M059J (cell line): ENCODE measurements at places on chromosomes 7 and 10. TPM values are rescaled to one million over a fixed set of nuclear protein-coding genes. Genes with fewer than 3 reads are reported as not detected.
A peak's percentile ranks its signal among the peaks of the same experiment; 100 is the strongest.

The KBTBD2 gene
- total RNA-seq: 32.6 and 46.6 TPM in 2 replicates

The AS3MT gene
- total RNA-seq: 0.12 and 1.5 TPM in 2 replicates

The TMEM236 gene
- total RNA-seq: not detected in 2 replicates

The MMRN2 gene
- 0.84 TPM in 1 of 2 replicates, not detected in the other for total RNA-seq

The MINDY4 gene
- 1.8 and 3.3 TPM in 2 replicates for total RNA-seq

The IDI1 gene
- 71.8 and 75.5 TPM in 2 replicates for total RNA-seq

The CDH23 gene
- total RNA-seq: not detected in 2 replicates

The CEP55 gene
- 85.5 and 87.9 TPM in 2 replicates for total RNA-seq

The SPDYE9 gene
- total RNA-seq: not detected in 2 replicates

The NKX2-3 gene
- total RNA-seq: 0.12 TPM in 1 of 2 replicates, not detected in the other

DNA sequence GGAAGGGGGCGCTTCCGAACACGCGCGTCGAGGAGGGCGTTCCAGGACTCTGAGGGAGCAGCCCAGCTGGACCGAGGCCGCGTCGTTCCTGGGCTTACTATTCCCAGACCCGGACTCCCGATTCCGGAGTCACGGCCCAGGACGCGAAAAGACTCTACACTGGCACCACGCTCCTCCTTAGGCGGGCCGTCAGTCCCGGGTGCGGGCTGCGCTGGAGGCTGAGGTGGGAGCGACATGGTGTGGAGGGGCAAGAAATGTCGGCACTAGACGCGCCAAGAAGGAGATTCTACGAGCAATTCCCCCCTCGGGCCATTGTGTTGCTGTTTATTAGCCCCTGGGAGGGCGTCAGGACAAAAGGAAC is 584 bp upstream of the RUNDC3B start:
- DNase-seq: no peak

DNA sequence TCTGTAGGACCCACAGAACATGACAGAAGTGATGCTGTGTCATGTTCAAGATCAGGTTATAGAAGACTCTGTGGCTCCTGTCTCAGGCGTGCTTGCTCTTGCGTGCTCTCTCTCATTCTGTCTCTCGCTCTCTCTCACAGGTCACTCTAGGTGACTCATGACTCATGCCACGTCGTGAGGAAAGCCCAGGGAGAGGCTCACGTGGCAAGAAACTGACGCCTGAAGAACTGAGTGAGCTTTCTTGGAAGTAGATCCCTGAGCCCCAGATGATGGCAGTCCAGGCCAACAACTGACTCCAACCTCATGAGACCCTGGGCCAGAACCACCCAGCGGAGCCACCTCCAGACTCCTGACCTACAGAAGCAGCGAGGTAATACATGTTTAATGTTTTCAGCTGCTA is 103.3 kb downstream of the DNMBP start:
- DNase-seq: peak; percentile 100

DNA sequence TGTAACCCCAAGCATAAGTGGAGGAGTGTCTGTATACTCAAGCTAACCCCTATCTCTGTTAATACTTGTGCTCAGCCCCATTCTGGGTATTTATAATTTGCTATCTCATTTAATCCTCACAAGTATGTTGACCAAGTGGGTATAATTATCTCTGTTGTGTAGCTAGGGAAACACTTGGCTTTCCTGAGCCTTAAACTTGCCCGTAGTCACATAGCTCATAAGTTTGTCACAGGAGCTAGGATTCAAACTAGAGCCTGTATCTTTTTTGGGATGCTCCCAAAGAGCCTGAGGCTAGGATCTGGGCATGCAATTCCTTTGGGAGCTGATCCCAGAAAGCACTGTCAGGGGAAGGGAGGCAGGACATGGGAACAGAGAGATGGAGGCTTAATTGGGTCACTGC is 377.4 kb downstream of the GALNT17 start:
- no peak for DNase-seq

DNA sequence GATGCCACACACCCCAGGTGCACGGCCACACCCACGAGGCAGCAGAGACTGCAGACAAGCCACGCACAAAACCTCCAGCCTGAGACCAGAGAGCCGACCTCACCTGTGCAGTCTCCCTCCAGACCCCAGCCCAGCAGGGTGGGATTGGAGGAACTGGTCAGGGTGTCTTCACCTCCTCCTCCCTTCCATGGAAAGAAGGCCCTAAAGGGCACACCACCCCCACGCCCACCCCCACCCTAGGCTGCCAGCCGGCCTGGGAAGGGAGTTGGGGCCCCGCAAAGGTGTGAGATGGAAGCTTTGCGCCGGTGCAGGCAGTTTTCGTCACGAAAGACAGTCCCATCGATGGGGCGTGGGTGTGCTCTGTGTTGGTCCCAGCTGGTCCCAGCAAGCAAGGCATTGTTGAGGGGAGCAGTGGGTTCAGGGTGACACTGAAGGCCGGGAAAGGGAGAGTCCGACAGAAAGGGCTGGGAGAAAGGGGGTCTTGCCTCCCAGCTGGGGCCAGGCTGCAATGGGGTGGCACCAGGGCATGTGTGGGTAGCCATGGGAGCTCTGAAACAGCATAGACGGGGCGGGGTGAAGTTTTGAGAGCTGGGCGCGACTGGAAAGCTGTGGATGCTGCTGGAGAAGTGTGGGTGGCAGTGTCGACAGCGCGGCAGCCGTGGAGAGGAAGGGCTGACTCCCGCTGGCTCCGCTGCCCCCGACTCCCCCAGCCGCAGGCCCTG is 349.2 kb downstream of the GLRX3 start:
- no peak for DNase-seq

- peak; percentile 40 for DNase-seq
Measured at GRCh38 chr10:68871105-68871711, 29.9 kb upstream of the DDX50 start.

DNA sequence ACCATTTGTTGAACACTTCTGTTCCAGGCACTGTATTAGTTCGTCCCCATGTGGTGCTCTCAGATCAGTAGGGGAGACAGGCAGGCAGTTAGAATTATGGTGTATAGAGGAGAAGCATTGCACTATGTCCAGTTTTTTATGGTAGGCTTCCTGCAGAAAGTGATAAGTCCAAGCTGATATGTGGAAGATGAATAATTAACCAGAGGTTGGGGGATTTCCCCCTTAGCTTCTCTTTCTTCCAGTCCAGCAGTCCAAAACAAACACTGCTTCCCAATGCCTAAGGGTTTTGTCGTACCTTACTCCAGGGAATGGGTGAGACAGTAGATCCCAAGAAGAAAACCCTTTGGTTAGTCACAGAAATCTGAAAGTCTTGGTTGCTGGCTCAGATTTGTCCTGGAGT is 19.2 kb downstream of the HIF1AN start:
- DNase-seq: no peak

- DNase-seq: peak; percentile 84
Measured at GRCh38 chr10:119120413-119120867, 16.5 kb downstream of the DENND10 start.

GRCh38 chr7:23058408-23059096 is 44.6 kb upstream of the HYCC1 start:
- no peak for DNase-seq

DNA sequence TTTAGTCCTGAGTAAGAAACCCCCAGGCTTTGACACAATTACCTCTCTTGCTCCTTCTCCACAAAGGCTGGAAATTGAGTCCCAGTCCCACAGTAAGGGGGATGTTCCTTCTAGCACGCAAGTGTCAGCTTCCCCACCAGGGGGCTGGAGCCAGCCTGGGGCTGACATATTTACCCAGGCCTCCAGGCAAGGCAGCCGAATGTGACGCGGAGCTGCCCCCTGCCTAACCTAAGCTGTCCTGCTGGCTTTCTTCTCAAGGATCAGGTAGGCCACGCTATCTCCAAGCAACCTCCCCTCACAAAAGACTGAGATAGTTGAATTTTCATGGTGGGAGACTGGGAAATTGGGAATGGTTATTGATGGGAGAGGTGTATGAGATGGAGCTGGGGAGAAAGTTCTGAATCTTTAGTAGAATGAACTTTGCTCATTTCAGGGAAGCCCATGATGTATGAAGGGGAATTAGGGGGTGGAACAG is 19.2 kb upstream of the BMPER start:
- DNase-seq: peak; percentile 34

- DNase-seq: peak; percentile 32
Measured at GRCh38 chr10:17742918-17743317, 9.1 kb upstream of the TMEM236 start.

DNA sequence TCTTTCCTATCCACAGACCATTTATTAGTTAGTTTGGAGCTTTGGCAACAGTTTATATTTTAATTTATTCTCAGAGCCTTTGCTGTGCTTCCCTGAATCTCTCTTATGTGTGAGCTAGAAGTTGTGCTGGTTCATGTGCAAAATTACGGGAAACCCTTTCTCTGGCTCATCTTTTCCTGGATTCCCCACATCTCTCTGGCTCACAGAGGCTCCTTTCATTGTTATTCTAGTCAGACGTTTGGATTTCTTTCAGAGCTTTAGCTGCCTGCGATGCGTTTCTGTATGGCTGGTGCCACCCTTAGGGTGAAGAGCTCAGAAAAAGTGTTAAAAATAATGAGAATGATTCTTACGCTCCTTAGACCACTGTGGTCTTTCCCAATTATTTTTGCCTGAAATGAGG is 53.3 kb downstream of the TPST1 start:
- no peak for DNase-seq

GRCh38 chr10:35219292-35219691 is 92.6 kb downstream of the CREM start:
- no peak for DNase-seq

GRCh38 chr7:2072042-2072441 is 160.7 kb downstream of the MAD1L1 start:
- DNase-seq: no peak

- peak; percentile 99 for DNase-seq
Measured at GRCh38 chr7:50534690-50535290, 30.4 kb downstream of the DDC start.

- no peak for DNase-seq
Measured at GRCh38 chr7:158454631-158455030, 133.0 kb downstream of the PTPRN2 start.

GRCh38 chr10:30313579-30314350 is 35.3 kb downstream of the MTPAP start:
- DNase-seq: no peak

GRCh38 chr7:133300088-133300487 is 47.2 kb downstream of the EXOC4 start:
- DNase-seq: no peak

DNA sequence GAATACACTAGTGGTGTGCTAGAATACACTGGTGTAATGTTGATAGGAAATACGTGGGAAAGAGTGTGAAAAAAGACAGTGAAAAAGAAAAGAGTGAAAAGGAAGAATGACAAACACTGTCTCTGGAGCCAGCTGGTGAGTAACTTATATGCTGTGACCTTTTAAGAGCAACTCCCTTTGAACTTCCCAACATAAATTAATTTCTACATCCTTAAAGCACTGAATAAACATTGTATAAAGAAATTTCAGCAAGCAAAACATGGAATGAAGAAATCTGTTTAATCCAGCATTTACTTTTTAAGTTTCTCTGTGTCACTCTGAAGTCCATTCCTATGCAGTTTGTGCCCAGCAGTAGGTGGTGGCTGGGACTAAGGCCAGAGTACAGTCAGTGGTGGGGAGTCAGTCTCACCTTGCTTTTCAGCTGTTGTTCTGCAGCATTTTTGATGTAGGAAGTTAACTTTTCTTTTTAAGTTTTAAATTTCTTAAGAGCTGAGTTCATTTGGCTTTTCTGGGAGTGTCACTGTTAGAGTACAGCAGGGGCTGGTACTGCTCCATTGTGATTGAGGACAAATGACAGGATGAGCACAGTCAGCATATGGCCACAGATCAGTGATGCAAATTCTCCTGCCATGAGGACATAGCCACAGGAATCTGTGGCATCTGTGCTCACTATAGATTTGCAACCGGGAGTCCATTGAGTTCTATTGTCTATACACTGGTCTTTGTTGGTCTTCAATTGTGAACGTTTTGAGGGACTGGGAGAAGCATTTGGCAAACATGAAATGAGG is 321.8 kb downstream of the ZNF248 start:
- peak; percentile 0 for DNase-seq

GRCh38 chr7:111098011-111098925 is 7.3 kb downstream of the LRRN3 start:
- DNase-seq: peak; percentile 22

GRCh38 chr10:62582804-62583208 is 208.6 kb downstream of the ZNF365 start:
- DNase-seq: peak; percentile 86

DNA sequence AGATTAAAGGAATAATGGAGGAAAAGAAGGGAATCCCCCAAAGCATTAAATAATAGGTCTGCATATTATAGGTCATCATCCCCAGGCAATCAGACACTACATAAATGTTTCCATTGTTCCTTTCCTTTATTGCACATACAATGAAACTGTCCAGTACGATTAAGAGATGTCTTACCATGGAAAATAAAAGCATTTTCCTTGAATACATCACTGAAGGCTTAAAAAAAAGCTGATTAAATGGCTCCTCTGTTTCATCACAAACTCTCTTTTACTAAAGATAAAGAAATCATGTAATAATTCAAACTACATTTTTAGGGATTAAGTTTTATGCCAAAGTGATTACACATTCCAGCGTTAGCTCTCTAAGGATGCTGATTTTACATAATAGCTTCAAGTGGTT is 316.0 kb downstream of the AGMO start:
- no peak for DNase-seq

DNA sequence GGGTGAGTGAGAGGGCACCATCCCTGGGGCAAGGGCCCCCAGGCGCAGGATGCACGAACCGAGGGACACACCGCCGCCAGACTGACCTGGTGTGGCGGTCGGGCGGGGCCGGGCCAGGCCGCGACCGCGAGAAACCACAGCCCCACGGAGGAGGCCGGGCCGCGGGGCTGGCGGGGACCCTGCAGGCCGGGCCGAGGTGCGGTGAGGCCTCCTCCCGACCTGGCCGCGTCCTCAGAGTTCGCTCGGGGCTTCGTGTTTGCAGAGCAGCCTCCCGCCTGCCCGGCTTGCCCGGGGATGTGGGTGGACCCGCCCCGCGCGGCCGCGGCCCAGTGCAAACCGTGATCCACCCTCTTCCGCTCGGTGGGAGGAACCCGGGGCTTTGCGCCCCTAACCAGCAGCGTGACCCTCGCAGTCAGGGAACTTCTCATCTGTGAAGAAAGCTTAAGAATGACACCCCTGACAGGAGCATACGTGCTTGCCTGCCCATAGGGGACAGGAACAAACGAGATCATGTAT is 20.6 kb upstream of the HOXA13 start:
- DNase-seq: no peak

GRCh38 chr10:113171662-113172061 is 221.6 kb downstream of the TCF7L2 start:
- no peak for DNase-seq
